Stimulated activated CD8-positive, alpha-beta memory T cell treated with anti-CD3 and anti-CD28 coated beads, Interleukin-7, amount 100 ng/mL, for 4 hours (primary cell): ENCODE measurements at places on chromosomes 16 and 17.

DNA sequence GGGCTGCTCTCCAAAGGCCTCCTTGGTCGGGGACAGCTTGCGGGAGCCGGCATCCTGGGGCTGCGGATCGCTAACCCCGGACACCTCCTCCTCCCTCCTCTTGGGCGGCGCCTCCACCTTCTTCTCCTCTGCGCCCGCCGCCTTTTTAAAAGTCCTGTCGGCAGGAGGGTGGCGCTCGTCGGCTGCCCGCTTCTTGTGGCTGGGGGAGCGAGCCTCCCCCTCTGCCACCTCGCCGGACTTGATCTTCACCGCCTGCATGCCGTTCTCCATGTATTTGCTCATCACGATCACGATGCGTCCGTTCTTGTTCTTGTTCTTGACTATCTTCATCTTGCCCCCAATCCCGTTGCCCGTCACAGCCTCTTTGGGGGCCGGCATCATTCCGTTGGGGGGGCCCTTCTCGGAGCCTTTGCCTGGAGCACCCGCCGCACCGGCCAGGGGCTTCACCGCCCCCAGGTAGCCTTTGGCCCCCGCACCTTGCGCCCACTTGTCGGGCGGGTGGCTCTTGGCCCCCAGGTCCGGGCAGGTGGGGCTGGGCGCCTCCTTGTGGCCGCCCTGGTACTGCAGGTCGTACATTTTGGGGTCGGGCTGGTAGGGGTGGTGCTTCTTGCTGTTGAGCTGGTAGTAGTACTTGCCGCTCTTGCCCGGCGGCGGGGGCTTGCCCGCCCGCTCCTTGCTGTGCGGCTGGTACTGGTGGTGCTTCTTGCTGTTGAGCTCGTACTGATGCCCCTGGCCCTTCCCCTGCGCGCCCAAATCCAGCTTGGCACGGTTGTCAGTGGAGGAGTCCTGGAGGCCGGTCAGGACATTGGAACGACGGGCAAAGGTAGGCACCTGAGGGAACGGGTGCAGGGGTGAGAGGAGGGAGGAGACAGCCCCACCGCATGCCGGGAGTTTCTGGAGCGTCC, 4.4 kb downstream of the CBX4 start:
- no peak for DNase-seq

DNA sequence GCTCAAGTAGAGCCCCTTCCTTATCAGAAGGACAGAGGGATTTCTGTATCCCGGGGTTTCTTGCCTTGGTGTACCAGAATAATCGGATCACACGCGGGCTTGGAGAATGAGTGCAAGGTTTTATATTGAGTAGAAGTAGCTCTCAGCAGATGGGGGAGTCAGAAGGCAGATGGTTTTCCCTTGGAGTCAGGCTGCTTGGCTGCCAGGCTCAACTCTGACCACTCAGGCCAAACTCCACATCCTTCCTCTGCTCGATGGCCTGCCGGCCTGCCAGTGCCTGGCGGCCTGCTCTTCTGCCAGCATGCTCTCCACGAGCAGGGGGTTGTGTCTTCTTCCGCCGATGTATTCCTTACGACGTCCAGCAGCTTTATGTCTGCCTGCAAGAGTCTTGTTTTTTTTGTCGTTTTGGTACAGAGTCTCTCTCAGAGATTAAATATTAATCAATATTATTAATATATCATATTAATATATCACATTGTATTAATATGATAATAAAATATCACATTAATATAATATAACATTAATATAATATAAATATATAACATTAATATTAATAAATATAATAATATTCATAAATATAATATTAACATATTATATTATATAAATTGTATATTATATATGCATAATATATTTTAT, 229.2 kb upstream of the WSCD1 start:
- DNase-seq, result no peak

GRCh38 chr16:56357765-56358322, 67.5 kb downstream of the AMFR start:
- no peak for DNase-seq

- DNase-seq, result no peak
These were observed 42.1 kb downstream of the NOG start for GRCh38 chr17:56635641-56636040.

DNA sequence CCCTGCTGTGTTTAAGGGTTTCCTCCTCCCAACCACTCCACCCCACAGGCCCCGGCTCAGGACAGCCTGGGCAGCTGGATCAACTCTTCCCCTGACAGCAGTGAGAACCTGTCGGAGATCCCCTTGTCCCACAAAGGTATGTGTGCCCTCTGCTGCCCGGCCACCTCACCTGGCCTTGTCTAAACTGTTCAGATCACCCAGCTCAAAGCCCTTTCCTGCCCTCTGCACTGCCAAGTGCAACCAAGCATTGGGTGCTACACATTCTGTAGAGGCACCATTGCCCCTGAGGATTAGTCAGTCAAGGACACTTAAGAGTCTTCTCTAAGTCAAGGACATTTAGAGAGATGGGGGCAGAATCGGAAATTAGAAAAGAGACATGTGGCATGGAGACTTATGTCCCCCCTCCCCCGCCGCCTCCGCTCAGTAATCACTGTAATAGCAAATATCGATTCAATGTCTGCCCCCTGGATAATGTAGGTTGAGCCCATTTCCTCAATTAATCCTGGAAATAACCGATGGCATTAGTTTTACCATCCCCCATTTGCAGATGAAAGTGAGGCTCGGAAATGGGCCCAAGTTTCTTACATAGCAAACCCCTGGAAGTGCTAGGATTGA, 8.1 kb downstream of the BTBD17 start:
- DNase-seq, result no peak

DNA sequence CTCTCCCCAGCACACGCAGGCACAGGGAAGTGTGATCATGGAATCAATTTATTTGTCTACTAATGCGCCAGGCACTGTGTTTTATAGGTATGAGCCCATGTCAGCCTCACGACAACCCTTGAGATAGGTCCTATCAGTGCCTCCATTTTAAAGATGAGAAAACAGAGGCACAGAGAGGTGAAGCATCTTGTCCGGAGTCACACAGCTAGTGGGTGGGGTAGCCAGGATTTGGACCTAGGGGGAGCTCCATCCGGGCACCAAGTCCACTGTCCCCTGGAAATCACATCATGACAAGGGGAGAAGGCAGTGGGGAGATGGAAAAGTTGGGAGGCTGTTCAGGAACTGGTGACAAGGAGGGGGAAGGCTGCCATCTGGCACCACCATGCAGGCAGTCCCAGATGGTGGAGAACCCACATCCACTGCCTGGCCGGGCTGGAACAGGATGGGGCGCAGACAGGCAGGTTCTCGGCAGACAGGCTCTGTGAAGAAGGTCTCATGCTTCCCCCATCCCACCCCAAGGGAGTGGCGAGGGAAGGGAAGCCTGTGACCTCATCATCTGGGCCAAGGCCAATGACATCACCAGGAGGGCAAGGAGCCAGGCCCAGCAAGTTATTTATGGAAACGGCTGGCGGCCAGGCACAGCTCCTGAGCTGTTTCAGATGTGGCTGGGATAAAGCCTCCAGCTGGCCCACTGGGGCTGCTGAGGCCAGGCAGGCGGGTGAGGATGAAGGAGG, 126.0 kb upstream of the SDK2 start:
- no peak for DNase-seq

DNA sequence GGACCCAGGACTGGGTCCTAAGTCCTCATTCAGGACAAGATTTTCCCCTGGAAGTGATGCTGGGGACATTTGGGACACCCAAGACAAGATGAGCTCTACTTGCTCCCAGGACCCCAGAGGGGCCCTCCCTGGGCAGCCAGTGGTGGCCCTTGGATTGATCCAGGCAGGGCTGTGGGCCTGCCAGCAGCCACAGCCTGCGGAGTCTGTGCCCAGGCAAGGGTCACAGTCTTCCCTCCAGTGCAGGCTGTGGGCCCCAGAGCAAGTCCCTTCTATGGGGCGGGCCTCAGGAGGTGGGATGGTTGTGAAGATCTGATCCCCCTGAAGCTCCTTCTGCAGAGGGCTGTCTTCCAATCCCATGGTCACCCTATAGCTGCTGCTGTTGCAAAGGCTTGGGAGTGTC, 12.6 kb downstream of the CA7 start:
- DNase-seq, result no peak

GRCh38 chr17:28047806-28048205, 5.3 kb downstream of the NLK start:
- no peak for DNase-seq

DNA sequence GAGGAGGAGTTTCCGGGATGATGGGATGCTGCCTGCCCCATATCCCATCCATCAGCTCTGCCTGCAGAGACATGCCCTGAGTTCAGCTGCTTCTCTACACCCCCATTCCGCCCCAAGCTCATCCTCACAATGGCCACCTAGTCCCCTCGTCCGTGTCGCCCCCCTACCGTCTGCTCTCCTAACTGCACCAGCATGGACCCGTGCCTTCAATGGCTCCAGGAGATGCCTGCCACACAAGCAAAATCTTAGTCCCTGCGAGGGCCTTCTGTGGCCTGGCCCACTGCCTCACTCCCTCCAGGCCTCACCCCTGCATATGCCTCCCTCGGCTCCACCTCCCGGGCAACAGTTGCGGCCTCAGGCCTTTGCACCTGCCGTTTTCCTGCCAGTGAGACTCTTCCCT, 1.8 kb upstream of the TELO2 start:
- no peak for DNase-seq

GRCh38 chr16:84763629-84764028, 56.2 kb upstream of the CRISPLD2 start:
- no peak for DNase-seq

GRCh38 chr16:3578610-3579551, 1.7 kb upstream of the NLRC3 start:
- no peak for DNase-seq

- DNase-seq, result peak; percentile 45
These were observed 7.1 kb upstream of the ORAI3 start for GRCh38 chr16:30941600-30942425.

GRCh38 chr16:75575958-75576357, 9.8 kb downstream of the GABARAPL2 start:
- no peak for DNase-seq
